ENCODE measurements at places on chromosomes 11 and 22.

DNA sequence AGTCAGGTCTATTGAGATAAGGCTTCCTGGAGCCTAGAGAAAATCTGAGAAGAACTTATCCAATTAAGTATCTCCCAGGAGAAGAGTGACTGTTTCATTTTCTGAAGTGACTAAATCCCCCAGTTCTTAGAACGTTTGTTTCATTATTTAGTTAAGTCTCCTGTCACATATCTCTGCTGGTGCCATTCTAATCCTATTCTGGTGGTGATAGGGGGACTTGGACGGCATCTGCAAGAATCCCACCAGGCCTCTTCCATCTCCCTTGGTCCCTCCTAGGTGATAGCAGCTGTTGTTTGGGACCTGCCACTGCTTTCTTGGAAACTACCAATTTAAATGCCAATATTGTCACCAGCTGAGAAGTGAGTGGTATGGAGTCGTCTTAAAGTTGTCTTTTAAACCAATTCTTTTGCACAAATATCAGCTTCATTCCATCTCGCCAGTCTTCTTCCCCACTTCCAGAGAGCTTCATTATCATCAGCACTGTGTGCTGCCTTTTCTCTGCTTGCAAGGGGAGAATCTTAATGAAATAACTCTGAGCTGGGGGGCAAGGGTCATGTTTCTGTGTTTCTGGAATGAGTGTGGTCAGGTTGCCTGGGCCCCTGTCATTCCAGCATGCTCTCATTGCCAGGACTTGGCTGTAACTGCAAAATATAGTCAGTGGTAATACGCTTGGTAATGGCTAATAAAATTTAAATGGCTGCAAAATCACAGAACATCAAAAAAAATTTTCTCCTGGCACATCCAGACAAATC lies 104.8 kb downstream of the LDLRAD3 start:
- DNase-seq = no peak

- DNase-seq = no peak
These were observed 845.4 kb downstream of the OPCML start for GRCh38 chr11:132686886-132687285.

GRCh38 chr11:68763181-68763721 lies 11.9 kb upstream of the TESMIN start:
- DNase-seq = no peak

DNA sequence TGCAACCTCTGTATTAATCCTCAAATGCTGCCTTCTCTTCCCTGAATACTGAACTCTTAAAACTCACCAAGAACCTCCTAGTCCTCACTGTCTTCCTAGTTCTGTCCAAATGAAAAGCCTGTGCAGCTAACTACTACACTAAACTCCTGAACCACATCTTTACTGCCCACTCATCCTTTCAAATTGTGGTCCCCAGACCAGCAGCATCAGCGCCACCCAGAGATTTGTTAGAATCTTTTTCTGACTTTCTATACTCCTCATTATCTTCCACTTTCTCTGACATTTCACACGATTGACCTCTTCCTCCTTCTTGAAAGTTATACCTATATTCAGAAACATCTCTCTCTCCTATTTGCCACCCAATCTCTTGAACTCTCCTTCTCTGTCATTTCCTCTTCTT lies 461.3 kb downstream of the DLG2 start:
- no peak for DNase-seq

GRCh38 chr11:47373876-47374719 lies 4.2 kb downstream of the SPI1 start:
- DNase-seq = peak; percentile 84

DNA sequence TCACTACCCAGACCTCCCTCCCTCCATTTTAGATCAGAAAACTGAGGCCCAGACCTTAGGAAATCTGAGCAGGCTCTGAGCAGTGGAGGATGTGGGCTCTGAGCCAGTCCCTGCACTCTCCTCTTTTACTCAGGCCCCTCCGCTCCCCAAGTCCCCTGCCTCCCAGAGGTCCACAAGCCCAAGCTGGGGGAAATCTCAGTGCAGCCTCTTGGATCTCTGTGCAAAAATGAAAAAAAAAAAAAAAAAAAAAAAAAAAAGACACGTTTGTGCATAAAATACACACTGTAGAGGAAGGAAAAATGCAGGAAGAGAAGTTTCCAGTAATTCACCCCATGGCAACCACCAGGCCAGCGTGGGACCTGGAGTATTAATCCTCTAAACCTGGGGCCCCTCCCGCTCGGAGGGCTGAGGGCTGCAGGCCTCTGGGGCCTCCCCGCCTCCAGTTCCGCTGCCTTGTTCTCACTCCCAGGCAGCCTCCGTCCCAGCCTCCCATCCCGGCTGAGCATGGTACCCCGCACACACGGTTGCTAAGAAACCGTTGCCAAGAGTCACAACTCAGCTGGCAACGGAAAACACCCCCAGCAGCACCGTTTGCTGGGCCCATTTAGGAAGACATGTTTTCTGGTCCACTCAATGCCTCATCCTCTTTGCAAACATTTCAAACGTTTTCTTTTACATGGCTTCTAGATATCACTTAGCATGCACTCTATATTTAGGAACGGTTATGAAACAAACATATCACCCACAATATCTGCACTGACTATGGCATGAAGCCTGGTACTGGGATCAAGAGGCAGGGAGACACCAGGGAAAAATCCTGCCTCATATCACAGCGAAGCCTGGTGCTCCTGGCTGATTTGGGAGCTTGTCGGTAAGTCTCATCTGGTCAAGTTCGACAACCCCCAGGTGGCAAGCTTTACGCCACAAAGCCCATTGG lies 227.5 kb downstream of the CTTN start:
- no peak for DNase-seq

GRCh38 chr22:44361391-44362126 lies 48.8 kb upstream of the SHISAL1 start:
- no peak for DNase-seq

GRCh38 chr11:99148352-99148751 lies 127.6 kb downstream of the CNTN5 start:
- no peak for DNase-seq

- peak; percentile 38 for DNase-seq
These were observed 29.2 kb downstream of the IL10RA start for GRCh38 chr11:118015385-118015841.

DNA sequence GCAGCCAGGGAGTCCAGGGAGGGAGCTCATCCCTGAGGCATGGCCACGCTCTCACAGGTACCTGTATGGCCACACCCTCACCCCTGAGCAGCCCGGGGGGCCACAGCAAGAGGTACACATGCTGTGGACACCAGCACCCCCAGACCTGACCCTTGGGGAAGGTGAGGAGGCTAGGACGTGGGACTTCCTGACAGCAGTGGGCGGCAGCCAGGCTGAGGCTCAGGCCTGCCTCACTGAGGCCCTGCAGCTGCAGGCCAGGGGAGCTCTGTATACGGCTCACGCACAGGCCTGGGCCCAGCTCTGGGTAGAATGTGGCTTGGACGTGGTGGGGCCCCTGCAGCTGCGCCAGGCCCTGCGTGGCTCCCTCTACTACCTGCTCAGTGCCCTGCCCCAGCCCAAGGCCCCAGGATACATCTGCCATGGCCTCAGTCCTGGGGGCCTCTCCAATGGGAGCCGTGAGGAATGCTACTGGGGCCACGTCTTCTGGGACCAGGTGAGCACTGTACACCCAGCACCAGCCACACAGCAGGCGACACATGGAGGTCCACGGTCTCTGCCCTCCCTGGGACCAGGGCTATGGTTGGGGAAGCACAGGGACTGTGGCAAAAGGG lies 1.8 kb downstream of the PGGHG start:
- DNase-seq = no peak

- no peak for DNase-seq
These were observed 23.2 kb downstream of the ISX start for GRCh38 chr22:35089139-35089538.

- DNase-seq = no peak
These were observed 2.9 kb downstream of the FAM111A start for GRCh38 chr11:59145534-59145933.

DNA sequence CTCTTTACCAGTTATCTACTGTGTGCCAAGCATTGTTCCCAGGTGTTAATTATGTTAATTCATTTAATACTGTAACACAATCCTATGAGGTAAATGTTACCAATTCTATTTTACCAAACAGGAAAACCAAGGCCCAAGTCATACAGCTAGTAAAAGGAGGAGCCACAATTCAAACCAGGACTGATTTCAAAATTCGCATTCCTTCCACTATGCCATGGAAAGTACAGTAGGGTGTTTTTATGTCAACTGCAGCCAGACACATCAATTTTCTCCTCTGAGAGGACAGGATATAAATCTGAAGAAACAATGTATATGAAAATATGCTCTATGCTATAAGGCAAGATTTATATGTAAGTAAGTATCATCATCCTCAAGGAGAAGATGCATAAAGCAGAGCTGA lies 104.3 kb downstream of the RPL27A start:
- DNase-seq = no peak

DNA sequence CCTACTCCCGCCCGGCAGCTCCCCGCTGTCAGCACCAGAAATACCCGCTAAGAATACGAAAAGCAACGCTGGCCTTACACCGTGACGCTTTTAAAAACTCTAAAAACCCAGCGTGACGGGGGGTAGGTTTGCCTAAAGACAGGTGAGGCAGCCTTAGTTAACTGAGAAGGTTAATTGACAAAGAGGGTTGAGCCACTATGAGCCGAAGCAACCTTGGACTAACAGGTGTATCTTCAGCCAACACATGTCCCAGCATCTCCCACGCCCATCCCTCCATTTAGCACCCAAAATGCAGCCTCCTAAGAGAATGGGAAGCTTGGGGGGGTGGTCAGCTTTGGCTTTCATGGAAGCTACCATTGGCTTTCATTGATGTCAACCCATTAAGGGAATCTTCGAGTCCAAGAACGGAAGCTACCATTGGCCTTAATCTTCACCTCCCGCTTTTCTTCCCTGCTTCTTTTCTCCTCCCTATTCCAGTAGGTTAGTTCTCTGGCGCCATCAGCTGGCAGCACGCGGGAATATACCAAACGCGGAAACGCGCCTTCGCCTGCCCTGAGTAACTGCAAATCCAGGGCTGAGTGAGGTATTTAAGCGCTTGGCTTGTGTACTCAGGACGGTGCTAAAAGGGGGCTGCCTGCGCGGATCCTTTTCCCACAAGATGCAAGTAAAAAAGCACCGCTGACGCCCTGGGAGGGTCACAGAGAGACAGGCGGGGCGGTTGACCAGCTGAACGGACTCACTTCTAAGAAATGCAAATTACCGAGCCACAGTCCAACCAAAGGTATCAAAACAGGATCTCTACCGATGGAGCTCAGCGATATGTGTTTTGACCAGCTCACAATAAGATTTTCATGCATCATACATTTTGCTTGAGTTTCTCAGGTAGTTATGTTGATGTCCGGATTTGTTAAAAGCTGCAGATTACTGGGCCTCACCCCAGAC lies 38.5 kb upstream of the GLYATL1 start:
- peak; percentile 6 for DNase-seq

- DNase-seq = no peak
These were observed 66.1 kb downstream of the OR5AK2 start for GRCh38 chr11:57054817-57055216.

DNA sequence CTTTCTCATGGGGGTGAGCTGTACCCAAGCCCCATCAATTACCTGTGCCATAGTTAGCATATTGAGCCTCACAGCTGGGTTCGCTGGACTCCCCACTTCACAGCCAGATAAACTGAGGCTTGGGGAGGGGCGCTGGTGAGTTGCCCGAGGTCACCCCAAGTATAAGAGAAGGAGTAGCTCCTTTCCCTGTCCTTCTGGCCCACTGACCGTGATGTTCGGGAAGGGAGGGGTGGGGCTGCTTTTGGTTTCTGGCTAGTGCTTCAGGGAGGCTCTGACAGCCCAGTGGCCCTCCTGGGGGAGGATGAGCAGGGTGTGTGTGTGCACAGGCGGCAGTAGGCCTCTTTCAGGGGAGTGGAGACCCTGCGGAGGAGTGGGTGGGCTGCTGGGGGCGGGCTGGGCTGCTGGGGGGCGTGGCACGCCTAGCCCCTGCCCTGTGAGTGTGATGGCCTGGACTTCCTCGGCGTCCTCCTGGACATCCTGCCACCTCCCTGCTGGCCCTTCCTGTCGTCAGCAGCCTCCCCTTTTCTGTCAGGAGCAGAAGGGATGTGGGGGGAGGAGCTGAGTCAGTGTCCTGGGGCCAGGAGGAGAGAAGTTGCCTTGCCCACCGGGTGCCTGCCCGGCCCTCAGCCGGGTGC lies 50.3 kb downstream of the TRIOBP start:
- DNase-seq = no peak

DNA sequence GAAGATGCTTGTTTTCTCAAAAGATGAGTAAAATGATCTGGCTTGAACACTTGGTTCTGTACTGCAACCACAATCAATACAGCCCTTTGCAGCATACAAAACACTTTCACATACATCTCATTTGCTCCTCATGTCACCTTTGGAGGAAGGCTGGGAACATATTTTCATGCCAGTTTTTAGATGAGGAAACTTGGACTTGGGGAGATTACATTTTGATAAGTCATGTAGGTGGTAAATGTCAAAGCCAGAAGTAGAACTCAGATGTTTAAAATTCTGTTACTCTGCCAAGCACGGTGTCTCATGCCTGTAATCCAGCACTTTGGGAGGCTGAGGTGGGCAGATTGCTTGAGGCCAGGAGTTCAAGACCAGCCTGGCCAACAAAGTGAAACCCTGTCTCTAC lies 121.8 kb downstream of the MICAL2 start:
- DNase-seq = no peak

DNA sequence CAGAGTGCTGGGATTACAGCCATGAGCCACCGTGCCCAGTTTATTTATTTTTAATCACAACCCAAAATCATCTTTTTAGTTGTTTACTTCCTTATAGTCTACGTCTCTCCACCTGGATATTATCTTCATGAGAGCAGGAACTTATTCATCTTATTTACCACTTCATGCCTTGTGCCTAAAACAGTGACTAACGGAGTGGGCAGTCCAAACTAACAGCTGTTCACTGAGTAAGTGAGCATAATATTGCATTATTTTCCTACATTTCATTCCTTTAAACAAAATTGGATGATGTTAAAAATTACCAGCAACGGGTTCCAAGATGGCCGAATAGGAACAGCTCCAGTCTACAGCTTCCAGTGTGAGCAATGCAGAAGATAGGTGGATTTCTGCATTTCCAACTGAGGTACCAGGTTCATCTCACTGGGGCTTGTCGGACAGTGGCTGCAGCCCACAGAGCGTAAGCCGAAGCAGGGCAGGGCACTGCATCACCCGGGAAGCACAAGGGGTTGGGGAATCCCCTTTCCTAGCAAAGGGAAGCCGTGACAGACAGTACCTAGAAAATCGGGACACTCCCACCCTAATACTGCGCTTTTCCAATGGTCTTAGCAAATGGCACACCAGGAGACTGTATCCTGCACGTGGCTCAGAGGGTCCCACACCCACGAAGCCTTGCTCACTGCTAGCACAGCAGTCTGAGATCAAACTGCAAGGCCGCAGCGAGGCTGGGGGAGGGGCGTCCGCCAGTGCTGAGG lies 14.1 kb downstream of the TMEM123 start:
- peak; percentile 28 for DNase-seq

GRCh38 chr11:19924716-19925115 lies 212.1 kb downstream of the NAV2 start:
- no peak for DNase-seq

DNA sequence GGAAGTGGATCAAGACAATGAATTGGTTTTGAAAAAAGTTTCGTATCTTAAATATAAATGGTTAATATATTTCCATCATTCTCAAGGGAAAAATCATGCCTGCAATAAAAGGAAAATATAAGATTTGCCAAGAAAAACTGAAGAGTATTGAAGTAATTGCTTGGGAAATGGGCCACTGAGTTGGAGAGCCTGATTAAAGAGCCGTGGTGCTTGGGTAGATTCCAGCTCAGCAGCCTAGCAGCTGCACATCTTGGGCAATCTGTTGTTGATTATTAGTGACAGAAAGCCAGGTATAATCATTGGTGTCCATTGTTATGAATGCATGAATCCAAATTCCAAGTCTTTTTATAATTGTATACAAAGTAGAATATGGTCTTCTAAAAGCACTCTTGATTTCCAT lies 800.9 kb upstream of the CHORDC1 start:
- no peak for DNase-seq
